ENCODE measurements at places on chromosomes 3 and 15.
A peak's percentile ranks its signal among the peaks of the same experiment; 100 is the strongest.

GRCh38 chr3:99753268-99753975 lies 64.2 kb upstream of the CMSS1 start:
- DNase-seq, result peak; percentile 81

GRCh38 chr3:134201201-134202130 lies 49.2 kb downstream of the RYK start:
- DNase-seq, result no peak

DNA sequence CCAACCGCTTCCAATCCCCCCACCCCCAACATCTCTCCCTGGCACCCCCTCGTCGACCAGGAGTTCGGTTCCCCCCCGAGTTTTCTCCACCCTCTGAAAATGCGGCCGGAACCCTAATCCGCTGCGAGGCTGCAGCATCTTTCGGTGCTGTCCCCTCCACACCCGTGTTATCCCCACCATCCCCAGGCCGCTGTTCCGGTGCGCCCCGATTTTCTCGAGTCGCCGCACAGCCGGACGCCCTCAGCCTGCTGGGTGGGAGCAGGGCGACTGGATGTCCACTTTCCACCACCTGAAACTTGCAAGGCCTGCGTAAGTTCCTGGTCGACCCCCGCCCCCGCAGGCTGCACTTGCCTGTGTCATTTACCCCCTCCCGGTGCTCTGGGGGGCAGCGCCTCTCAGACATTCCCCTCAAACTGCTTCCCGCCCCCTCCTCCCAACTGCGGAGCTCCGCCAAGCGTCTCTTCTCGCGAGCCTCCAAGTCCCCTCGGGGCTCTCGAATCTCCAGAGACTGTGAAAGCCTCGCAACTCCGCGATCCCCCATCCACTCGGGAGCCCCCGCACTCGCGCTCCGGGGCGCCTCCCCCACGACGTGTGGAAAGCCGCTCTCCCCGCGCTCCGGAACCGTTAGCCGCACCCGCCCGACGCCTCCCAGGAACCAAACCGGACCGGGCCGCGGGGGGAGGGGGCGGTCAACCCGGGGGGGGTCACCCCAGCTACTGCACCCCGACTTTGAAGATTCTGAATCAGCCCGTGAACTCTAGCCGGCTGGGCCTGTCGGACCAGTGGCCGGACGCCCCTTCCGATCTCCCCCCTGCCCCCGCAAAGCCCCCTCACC lies 566 bp downstream of the ETV5 start:
- DNase-seq, result peak; percentile 52

- DNase-seq, result peak; percentile 92
These were observed 41.2 kb upstream of the UBE2Q2 start for GRCh38 chr15:75801859-75802593.

DNA sequence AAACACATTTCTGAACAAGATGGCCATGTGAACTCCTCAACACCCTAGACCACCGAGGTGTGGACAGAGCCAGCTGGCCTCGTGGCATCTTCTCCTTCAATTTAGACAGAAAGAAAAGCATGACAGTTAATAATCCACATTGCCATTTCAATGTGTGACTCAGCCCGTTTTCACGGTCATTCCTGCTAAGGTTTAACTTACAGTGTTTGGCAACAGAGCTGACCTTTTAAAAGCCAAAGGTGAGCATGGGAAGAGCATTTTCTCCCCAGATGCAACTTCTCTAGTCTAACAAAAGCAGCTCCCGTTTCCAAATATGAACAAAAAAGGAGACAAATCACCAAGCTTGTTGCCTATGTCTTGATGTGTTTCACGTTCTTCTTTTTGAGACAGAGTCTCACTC lies 417.6 kb upstream of the WNT5A start:
- no peak for DNase-seq
